ENCODE measurements at places on chromosomes 12 and 14. TPM values are rescaled to one million over a fixed set of nuclear protein-coding genes. Genes with fewer than 3 reads are reported as not detected.

- no peak for DNase-seq
Observed at GRCh38 chr12:50119387-50119786, 7.4 kb downstream of the COX14 start.

The KLHDC1 gene
- total RNA-seq, result 0.98 TPM

GRCh38 chr12:96811083-96811482 is 96.0 kb upstream of the NEDD1 start:
- DNase-seq, result no peak

- DNase-seq, result no peak
Observed at GRCh38 chr12:27094726-27095125, 12.3 kb upstream of the C12orf71 start.

The VWF gene
- 0.57 TPM for total RNA-seq

DNA sequence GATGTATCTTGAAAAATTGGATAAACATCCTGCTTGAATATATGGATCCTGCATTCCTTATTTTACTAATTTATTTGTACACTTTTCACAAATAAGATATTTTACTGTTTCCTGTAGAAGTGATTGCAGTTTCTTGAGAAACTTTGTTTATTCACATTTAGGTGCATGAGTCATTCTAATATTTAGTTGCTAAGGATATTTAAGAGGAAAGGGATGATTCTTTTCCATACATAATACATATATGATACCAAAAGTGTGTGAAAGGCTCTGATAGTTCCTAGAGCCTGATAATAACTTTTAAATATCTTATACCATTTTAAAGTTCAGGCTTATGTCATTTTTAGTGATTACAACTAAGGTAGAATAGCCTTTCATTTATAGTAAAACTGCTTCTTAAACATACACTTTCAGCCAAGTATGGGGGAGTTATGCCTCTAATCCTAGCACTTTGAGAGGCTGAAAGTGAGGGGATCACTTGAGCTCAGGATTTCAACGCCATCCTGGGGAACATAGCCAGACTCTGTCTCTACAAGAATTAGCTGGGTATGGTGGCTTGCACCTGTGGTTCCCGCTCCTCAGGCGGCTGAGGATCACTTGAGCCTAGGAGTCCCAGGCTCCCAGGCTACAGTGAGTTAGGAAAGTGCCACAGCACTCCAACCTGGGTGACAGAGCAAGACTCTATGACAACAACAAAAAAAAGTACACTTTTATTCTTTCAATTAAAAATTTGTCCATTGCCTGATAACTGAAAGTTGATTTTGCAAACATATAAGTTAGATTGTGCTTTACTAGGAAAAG is 262.6 kb upstream of the LRIG3 start:
- DNase-seq, result no peak

- no peak for DNase-seq
Observed at GRCh38 chr12:81284137-81284536, 206.3 kb downstream of the ACSS3 start.

The KRT6C gene
- not detected for total RNA-seq

DNA sequence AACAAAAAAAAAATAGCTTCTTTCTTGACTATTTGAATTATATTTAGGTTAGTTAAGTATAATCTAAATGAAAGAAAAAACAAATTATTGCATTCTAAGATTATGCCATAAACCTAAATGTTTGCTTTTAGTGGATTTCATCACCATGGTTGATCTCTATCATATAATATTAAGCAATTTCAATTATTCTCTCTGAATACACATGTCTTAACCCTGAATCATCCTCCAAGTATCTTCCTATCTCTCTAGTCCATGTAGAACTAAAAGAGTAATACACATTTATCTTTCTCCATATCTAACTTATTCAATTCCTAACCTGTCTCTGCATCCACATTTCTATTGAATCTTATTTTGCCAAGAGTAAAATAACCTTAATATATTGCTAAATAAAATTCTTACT is 59.6 kb downstream of the PPFIA2 start:
- no peak for DNase-seq

GRCh38 chr14:29717901-29718300 is 209.7 kb downstream of the PRKD1 start:
- DNase-seq, result no peak

All from HCT116 (cell line).